ENCODE measurements at places on chromosomes 2 and 18. TPM values are rescaled to one million over a fixed set of nuclear protein-coding genes. Genes with fewer than 3 reads are reported as not detected.

Gene PRKAG3
- total RNA-seq = not detected

Gene STAM2
- total RNA-seq = 28.8 TPM

Gene ZFAND2B
- 25.7 TPM for total RNA-seq

- no peaks in the 10 kb centered on the region for H3K4me1 ChIP-seq
- no peak for DNase-seq
- H3K4me3 ChIP-seq = no peak overlapping the region
These were observed 52.7 kb downstream of the AGFG1 start for GRCh38 chr2:227524665-227525064.

DNA sequence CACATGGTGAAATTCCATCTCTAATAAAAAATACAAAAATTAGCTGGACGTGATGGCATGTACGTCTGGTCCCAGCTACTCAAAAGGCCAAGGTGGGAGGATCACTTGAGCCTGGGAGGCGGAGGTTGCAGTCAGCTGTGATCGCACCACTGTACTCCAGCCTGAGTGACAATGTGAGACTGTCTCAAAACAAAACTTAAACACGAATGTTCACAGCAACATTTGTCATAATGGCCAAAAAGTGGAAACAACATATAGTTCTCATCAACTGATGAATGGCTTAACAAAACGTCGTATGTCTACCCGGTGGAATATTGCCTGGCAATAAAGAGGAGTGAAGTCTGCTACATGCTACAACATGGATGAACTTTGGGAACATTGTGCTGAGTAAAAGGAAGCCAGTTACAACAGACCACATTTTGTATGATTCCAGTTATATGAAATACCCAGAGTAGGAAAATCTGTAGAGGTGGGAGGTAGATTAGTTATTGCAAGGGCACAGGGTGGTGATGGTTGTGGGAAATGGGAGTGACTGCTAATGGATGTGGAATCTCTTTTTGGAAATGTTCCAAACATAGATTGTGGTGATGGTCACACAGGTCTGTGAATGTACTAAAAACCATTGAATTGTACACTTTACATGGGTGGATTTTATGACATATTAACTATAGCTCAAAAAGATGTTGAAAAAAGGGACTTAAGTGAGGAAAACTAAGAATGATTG, 478.2 kb downstream of the PTPRM start:
- H3K27ac ChIP-seq = no peak overlapping the region
- H3K36me3 ChIP-seq = no peaks in the 10 kb centered on the region

DNA sequence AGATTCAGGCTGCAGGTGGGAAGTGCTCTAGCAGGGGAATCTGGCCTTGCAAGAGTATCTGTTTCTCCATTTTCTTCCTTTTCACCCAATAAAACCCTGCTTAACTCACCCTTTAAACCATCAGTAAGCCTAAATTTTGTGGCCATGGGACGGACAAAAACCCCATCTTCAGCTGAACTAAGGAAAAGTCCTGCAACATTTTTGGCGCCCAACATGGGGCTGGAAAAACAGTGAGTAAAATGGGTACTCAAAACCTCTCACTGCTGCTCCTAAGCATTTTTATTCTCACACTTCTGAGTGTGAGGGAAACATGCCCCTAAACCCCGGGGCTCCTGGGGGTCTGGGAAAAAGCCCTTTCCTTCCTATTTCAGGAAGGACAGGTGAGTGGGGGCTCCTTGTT, 414.3 kb downstream of the ZNF804A start:
- no peak overlapping the region for H3K27ac ChIP-seq
- no peaks in the 10 kb centered on the region for H3K4me1 ChIP-seq
- no peak overlapping the region for H3K4me3 ChIP-seq
- no peaks in the 10 kb centered on the region for H3K27me3 ChIP-seq

- H3K27me3 ChIP-seq = no peaks in the 10 kb centered on the region
- H3K36me3 ChIP-seq = peaks cover 4% of the 10 kb centered on the region
- H3K27ac ChIP-seq = no peak overlapping the region
- no peak for DNase-seq
- no peak overlapping the region for H3K4me3 ChIP-seq
- no peaks in the 10 kb centered on the region for H3K4me1 ChIP-seq
These were observed 54.6 kb upstream of the TNP1 start for GRCh38 chr2:216914491-216914890.

GRCh38 chr2:26279886-26280285, 35.1 kb downstream of the HADHB start:
- H3K27me3 ChIP-seq = no peaks in the 10 kb centered on the region
- no peak overlapping the region for H3K27ac ChIP-seq
- H3K4me3 ChIP-seq = no peak overlapping the region
- peaks cover 50% of the 10 kb centered on the region for H3K36me3 ChIP-seq

DNA sequence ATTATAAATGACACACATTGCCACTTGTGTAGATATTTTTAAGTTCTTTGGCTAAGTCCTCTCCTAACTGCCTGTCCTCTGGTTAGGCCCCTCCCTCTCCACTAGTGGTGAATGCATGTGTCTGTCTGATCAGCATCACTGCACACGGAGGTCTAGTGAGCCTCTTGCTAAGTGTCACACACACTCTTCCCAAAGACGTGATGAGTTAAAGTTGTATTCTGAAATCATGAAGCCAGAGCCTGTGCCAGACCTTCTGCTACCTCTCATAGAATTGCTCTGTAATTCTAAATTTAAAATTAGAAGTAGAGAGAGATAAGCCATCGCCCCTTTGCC, 41.3 kb downstream of the RALB start:
- no peaks in the 10 kb centered on the region for H3K27me3 ChIP-seq
- peaks cover 20% of the 10 kb centered on the region for H3K36me3 ChIP-seq
- no peak for DNase-seq
